Small intestine (tissue), 16 donors: ENCODE measurements at places on chromosomes 2 and 18.
A peak's percentile ranks its signal among the peaks of the same experiment; 100 is the strongest.

- DNase-seq, result no peak
These were observed 74.9 kb downstream of the TDRD15 start for GRCh38 chr2:21198637-21199036.

DNA sequence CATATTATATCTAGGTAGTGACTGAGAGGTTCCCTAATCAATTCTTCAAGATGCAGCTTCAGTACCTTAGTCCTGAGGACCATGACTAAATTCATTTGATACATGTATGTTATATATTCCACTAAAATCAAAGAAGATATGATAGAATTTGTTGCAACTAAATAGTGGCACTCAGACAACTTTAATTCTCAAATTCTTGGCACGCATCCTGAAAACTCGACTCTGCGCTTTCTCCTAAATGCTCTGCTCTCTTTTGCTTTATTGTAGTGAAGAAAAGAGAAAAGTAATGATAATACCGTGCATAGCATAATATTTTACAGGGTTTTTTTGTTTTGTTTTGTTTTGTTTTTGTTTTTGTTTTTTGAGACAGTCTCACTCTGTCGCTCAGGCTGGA, 475.3 kb downstream of the ARHGAP15 start:
- no peak for DNase-seq

DNA sequence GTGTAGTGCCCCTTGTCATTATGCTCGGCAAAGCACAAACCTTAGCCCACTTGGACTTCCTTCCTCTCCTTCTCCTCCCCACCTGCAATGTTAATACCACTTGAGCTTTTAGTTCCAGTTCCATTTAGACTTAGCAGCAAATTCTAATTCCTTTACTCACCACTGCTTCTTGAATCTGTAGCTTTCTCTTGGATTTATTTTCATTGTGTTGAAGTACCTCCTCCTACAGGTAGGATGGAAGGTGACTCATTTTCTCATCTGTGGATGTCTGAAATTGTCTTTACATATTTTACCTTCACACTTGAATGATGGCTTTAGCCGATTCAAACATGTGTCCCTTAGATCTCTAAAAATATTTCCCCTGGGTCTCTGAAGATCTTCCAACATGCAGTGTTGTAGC, 32.8 kb upstream of the BIN1 start:
- no peak for DNase-seq

- DNase-seq, result no peak
These were observed 172.5 kb downstream of the MYO1B start for GRCh38 chr2:191417746-191418145.

DNA sequence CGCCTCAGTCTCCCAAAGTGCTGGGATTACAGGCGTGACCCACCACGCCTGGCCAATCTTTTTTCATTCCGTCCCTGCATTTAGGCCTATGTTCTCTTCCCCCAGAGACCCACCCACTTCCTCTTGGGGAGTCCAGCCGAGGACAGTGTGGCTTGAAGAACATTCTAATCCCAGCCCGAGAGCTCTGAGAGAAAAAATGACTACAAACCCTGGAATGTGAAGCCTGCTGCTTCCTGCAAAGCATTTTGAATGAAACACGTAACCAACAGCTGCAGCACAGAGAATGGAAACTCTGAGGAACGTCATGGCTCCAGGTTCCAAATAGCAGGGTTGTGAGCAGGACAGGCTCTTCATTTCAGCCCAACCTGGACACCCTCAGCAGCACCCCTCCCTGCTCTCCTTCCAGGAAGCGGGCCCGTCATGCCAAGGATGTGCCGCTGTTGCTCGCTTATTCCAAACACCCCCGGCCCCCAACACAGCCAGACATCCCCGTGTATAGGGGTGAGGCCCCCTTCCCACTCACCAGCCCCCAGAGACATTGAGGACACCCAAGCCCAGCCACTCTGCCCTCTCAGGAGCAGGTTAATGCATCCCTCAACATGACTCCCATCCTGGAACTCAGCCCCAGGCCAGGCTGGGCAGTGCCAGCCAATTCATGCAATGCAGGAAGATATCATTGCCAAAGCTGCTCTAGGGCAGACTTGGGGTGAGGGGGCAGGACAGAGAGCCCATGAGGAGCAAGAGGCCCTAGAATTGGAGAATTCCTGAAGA, 139.8 kb downstream of the ZFP36L2 start:
- DNase-seq, result peak; percentile 20

DNA sequence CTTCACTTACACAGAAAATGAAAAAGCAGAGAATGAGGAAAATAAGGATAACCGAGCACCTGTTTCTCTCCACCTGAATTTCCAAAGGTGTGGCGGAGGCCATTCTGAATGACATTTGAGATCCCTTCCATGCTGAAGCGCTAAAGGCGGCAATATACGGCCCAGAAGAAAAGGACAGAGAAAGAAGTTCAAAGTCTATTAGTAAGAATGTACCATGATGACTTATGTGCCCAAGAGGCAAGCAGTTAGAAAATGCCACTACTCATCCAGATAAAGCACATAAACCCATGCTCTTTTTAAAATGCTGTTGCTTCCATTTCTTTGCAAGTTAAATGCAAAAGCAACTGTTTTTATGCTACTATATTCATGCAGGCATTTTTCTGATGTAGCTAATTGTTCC, 37.2 kb downstream of the FEZ2 start:
- no peak for DNase-seq

DNA sequence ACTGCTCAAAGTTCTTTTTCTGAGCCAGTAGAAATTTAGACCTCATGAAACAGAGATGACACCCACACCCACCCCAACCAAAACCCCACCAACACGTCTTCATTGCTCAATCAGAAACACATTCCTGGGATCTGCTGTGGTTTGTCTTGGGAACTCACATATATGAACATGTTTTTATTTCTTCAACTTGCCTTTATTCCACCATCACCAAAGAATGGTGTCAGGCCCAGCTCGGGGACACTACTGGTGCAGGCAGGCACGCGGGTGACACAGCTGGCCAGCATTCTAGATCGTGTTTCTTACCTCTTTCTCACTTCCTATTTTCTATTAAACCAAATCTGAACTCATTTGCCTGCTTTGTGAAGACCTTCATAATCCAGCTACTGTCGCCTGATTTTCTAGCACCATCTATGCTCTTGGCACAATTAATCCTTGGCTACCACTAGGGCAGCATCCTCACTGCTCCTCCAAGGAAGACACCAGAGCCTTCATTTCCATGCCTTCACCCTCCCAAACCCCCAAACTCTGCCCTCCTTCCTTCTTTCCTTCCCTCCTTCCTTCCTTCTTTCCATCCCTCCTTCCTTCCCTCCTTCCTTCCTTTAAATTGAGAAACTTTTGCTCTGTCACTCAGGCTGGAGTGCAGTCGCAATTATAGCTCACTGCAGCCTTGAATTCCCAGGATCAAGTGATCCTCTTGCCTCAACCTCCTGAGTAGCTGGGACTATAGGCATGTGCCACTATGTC, 157.1 kb downstream of the BCL2 start:
- no peak for DNase-seq

- peak; percentile 48 for DNase-seq
These were observed 86.9 kb downstream of the LTBP1 start for GRCh38 chr2:33033606-33034081.

DNA sequence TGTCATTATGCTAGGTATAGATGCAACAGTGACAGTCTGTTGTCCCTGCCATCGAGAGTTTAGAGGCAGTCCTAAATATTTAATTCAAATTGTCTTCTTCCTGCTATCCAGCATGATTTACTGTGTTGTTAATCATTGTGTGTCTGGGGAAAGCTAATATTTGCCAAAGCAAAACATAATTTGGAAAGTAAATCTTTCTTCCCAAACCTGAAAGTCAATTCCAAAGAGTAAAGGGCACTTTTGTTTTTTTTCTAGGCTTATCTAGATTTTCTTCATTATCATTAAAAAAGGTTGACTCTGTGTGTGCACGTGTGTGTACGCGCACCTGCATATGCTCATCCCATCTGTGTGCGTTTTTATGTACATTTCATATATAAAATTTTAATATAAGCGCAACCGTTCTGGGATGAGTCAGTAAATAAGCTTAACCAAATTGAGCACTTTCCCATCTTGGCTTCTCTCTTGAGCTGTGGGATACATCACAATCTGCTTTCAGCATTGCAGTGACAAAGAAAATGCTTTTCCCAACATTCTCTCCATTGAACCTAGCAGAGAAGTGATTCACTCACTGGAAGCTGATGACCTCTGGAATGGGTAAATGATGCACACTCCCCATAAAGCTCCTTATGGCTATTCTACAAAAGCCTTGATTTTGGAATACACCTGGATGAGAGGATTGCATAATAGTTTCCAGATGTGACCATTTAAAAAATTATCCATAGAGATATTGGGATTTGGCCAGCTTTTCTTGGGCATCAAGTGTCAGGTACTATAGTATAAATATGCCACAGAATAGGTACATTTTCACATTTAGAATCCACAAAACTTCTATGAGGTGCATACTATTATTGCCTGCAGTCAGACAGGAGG, 488.4 kb downstream of the ADCYAP1 start:
- DNase-seq, result no peak
